Ureter (tissue), 1 donor: ENCODE measurements at places on chromosomes 2 and 18.

DNA sequence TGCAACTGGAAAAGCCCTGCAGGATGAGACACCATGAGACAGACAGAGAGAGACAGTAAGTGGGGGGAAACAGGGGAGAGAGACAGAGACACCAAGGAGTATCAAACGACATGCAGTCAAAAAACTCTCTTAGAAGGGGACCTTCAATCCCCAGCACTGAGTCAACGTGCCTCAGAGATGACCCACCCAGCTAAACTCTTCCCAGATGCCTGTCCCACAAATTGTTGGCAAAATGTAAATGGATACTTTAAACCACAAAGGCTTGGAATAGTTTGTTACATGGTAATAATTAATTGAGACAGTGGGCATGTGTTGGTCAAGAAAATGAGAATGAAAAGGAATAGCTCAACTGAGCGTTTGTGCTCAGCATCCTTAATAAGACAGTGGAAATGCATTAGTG, 98.3 kb downstream of the GRB14 start:
- DNase-seq, result no peak

DNA sequence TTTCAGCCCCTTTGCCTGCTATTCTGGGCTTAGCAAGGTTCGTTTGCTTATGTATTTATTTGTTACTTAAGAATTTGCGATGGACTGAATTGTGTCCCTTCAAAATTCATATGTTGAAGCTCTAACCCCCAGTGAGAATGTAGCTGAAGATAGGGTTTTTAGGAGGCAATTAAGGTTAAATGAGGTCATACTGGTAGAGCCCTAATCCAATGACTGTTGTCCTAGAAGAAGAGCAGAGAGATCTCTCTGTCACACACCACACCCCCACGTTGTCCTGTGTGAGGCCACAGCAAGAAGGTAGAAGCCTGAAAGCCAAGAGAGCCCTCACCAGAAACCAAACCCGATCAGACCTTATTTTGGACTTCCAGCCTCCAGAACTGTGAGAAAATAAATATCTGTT, 66.7 kb downstream of the KIAA1328 start:
- DNase-seq, result no peak

GRCh38 chr2:104616856-104617255, 237.1 kb upstream of the POU3F3 start:
- no peak for DNase-seq

DNA sequence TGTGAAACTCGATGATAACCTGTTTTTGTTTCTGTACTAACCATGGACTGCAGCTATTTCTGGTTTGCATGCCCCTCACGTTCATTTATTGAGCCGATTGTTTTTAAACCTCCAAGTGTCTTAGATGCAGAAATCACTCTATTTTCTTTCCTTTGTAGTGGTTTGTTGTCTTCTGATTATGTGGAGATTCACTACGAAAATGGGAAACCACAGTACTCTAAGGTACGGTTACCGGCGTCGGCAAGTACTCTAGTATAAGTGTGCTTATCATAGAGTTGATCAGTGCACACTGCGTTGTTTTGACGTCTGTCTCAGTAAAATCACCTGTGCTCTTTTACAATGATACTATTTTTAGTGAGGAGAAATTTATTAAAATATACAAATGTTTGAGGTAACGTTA, 87.4 kb downstream of the ADAM23 start:
- no peak for DNase-seq

DNA sequence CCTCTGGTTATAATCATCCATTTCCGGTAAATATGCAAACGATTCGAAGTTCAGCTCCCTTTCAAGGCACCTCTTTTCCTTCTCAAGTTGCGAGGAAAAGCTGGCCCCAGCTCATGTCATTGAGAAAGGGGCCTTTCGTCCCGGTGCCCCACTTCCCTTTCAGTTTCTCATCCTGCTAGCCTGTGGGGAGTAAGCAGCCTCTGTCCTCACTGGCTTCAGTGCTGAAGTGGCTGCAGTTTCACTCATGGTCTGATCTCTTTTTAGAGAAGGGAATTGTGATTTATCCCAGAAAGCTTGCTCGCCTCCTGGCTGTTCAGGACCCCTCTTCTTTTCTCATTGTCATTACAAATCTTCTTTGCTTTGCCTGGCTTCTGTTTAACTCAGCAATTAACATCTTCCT, 207.5 kb downstream of the NR4A2 start:
- no peak for DNase-seq

GRCh38 chr2:191170773-191171172, 20.0 kb upstream of the STAT4 start:
- no peak for DNase-seq

DNA sequence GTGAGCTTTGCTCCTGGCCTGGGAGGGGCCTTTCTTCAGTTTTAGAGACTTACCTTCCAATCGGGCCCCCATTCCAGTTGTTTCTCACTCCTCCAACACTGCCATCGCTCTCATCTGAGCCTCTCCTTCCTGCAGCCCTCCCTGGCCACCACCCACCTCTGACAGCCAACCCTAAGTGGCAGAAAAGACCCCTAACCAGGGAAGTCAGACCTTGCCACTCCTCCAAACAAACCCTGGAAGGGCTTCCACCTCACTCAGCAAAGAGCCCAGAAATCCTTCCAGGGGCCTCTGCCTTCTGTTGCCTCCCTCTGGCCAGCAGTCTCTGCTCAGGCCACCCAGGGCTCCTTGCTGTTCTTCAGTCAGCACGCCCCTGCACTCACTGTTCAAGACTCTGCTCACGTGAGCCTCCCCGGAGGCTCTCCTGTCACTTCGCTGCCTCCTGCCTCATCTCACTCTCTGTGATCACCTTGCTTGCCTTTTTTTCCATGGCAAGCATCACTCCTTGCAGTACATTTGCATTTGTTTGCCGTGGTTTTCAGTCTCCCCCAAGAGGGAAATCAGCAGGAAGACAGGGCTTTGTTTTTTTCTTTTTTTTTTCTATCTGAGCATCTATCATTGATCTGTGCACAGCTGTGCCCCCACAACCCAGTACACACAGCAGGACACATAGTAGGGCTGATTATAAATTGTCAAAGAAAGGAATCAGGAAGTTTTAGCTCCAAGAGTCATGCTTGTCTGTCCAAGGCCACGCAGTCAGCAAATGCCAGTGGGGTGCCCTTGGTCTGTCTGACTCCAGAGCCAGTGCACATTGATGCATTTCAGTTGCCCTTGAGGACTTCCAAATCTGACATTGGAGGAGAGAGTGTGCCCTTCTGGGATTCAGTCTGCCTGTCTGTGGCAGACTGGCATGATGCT, 83.9 kb downstream of the INHBB start:
- DNase-seq, result peak; percentile 29
